Activated CD4-positive, alpha-beta T cell treated with anti-CD3 and anti-CD28 coated beads, Interleukin-2, amount 50 U/mL, for 16 hours (primary cell): ENCODE measurements at places on chromosomes 7 and 10.

DNA sequence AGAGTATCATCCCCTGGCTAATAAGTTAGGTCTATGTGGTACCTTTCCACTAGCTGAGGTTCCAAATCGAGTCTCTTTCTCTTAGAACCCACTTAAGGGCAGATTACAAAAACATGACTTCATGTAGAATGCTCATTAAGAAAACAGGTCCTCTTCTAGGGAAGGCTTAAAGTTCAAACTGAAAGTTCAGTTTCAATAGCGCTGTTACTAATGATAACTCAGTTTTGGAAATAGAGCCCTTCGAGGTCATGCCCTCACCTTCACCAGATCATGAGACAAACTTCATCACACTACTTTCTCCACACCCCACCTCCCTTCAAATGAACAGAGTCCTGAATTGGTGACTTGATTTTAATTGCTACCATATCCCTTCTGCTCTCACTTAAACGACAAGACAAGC is 26.2 kb downstream of the HGF start:
- DNase-seq, result no peak

DNA sequence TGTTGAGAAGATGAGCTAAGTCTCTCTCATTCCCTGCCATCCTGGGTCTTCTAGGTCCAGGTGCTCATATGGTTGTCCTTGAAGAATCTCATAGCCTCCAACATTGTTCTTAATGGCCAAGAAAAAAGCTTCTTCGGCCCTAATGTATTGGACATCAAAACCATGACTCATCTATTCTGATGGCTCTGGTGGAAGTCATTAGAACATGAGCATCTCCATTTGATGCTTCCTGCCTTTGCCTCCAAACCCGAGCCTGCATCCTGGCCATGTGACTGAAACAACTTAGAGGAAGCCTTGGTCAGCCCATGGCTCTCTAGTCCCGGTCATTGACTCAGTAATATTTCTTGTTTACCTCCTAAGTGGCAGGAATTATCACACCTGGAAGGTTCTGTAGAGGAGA is 264.1 kb upstream of the FZD8 start:
- DNase-seq, result no peak

DNA sequence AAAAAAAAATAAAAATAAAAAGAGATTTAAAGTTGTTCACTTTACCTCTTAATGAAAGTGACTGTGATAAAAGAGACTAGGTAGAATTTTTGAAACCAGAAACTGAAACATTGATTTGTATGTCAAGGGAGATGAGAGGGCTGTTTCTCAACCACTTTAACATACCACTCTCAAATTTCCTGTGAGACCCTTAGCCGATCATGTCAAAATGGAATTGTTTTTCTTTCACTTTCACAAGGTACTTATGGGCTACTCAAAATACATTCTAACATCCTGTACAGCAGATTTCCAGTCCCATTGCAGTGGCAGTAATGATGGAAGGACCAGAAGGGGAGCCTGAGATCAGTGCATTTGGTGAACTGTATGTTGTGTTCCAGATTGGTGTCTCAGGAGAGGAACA is 261.2 kb downstream of the PPP1R3A start:
- no peak for DNase-seq

DNA sequence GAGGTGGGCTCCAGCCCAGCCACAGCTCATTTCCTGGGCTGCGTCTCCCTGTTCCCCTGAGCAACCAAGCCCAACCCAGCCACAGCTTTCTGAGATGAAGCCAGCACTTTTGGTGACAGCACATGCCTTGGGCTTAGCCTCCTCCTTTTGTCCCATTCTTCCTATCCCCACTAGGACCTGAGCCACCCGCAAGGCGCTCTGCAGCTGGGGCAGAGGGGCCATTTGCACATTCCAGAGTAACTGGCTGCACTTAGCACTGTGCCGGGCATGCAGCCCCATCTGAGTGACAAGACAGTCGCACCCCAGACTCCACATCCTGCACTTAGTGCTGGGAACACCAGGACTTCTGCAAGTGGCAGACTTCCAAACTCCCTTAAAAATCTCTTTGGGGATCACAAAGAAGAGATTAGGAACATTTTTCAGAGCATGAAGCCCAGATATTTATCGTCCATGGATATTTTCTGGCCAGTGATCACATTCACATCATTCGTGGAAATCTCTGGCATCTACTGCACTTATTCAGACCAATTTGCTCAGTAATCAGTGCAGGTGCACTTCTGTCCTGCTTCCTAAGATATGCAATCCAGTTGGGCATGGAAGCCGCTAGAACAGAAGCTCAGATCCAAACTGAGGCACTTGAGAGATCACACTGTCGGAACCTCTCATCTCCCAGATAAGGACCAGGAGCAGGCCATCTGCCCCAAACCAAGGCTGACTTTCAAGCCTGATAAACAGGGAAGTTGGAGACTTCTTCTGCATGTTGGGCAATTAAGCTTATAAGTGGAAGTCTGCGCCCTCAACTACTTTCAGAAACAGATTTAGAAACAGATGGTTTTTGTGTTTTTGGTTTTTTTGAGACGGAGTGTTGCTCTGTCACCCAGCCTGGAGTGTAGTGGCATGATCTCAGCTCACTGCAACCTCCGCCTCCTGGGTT is 26.4 kb downstream of the CHST15 start:
- no peak for DNase-seq

DNA sequence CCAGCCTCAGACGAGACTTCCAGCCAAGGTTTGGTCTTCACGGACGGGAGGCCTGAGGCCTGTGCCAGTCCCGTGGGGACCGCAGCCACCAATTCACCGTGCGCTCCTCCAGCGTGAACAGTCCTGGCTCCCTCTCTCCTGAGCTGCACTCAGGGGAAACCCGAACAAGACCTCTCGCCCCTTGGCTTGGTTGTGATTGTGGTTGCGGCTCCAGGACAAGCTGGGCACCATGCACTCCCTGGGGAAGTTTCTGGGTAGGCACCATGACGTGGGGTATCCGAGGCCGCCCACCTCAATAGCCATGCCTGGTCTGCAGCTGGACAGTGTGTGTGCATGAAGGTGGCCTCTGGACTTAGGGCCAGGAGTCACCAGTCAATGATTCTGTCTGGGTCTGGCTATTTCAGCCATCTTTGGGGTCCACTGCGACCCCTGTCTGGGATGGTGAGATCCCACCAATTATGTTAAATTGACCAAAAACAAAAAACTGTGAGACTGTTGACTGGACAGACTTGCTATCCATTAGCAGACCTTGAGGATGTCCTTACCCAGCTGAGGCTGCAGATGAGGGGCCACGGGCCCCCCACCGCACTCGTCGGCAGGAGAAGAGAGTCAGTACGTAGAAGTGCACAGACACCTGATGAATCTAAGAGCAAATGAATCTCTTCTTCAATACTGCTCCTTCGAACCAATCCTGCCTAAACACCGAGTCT is 33.5 kb upstream of the EN2 start:
- DNase-seq, result no peak

DNA sequence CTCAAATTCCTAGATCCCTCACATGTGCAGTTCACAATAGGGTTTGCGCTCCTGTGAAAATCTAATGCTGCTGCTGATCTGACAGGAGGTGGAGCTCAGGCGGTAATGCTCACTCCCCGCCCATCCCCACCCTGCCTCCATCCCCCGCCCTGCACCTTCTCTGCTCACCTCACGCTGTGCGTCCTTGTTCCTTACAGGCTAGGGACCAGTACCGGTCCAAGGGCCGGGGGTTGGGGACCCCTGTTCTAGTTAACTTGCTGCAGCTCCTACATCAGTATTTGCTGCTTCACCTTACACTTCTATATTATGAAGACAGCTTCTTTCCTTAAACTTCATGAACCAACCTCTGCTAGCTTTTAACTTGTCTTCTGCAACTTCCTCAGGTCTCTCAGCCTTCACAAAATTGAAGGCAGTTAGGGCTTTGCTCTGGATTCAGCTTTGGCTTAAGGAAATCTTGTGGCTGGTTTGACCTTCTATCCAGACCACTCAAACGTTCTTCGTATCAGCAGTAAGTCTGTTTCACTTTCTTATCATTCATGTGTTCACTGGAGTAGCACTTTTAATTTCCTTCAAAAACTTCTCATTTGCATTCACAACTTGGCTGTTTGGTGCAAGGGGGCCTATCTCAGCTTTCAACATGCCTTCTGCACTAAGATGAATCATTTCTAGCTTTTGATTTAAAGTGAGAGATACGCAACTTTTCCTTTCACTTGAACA is 1.7 kb upstream of the TNKS2 start:
- peak; percentile 85 for DNase-seq

GRCh38 chr10:14146501-14146900 is 184.2 kb downstream of the FRMD4A start:
- no peak for DNase-seq

DNA sequence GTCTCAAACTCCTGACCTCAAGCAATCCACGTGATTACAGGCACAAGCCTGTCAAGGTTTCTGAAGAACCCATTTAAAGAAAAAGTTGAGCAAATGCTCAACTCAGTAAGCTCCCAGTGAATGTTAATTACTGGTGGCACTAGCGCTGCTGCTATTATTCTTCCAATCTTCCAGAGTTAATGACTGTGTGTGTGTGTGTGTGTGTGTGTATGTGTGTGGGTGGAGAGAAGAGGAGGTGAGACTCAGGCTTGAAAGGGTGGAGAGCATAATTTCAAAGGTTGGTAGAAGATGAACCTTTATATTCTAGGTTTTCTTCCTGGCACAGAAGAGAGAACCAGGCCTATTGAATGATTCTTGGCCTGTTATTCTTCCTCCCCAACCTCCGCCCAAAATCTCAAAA is 11.6 kb upstream of the NPVF start:
- DNase-seq, result no peak

DNA sequence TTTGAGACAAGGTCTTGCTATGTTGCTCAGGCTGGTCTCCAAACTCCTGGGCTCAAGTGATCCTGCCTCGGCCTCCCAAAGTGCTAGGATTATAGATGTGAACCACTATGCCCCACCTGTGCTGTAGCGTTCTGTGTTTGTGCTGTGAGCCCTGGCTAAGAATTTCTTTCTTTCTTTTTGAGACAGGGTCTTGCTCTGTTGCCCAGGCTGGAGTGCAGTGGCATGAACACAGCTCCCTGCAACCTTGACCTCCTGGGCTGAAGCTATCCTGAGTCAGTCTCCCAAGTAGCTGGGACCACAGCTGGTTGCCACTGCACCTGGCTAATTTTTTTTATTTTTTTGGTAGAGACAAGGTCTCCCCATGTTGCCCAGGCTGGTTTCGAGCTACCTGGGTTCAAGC is 11.4 kb downstream of the TSPAN13 start:
- DNase-seq, result no peak

DNA sequence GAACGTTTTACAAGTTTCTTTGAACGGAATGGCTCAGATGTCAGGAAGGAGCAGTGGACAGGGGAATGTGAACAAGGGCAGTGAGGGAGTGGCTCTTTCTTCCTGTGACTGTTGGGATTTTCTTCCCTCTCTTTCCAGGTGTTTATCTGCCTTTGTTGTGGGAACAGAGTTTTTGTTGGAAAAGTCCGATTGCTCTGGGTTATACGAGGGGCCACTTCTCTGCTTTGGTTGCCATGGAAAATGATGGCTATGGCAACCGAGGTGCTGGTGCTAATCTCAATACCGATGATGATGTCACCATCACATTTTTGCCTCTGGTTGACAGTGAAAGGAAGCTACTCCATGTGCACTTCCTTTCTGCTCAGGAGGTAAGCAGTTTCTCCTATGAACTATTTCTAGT is 41.4 kb downstream of the ZRANB1 start:
- DNase-seq, result peak; percentile 13

DNA sequence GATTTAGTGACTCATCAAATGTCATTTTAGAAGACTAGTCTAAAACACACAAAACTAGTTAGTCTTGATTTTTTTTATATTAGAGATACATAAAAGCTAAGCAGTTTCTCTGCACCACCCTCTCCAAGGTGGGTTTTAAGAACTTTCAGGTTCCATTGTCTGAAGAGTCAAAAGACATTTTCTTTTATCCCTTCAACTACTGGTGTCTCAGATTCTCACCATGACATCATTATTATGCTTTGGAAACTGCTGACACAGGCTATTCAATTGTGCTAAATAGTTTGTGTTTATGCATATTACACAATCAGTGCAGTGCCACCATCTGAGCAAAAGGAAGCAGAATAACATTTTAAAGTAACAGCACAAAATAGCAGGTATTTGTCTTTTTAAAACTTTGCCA is 52.2 kb downstream of the IGF2BP3 start:
- no peak for DNase-seq

DNA sequence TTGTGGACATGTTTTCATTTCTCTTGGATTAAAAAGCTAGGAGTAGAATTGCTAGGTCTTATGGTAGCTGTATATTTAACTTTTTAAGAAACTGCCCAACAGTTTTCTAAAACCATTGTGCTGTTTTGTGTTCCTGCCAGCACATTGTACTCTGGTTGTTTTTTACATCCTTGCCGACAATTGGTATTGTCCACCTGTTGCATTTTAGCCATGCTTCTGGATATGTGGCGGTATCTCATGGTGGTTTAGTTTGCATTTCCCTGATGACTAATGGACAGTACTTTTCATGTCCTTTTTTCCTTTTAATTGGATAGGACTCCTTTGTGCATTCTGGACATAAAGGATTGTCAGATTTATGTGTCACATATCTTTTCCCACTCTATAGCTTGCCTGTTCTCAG is 45.5 kb downstream of the STK17A start:
- no peak for DNase-seq

DNA sequence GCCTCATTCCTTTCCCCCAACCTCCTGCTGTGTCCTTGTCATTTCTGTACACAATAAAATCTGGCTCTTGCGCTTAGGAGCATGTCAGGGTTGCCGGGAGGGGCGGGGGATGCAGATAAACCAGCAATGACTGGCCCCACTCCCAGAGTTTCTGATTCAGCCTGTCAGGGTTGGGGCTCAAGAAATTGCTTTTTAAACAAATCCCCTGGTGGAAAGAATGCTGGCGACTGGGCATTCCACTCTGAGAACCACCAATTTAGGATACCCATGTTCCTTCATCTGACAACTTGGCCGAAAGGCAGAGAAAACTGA is 376.4 kb downstream of the TCERG1L start:
- no peak for DNase-seq

- no peak for DNase-seq
Observed at GRCh38 chr10:102121739-102122372, 1.7 kb upstream of the LDB1 start.

- peak; percentile 23 for DNase-seq
Observed at GRCh38 chr7:35430547-35431153, 176.8 kb upstream of the TBX20 start.

GRCh38 chr7:1289666-1290025 is 57.0 kb downstream of the UNCX start:
- no peak for DNase-seq

GRCh38 chr7:139981511-139981895 is 81.2 kb downstream of the PARP12 start:
- DNase-seq, result no peak

- DNase-seq, result no peak
Observed at GRCh38 chr7:46169384-46169755, 248.3 kb upstream of the IGFBP3 start.

GRCh38 chr10:65342245-65342644 is 1583.6 kb upstream of the LRRTM3 start:
- no peak for DNase-seq
